ENCODE measurements at places on chromosomes 1 and 21.

DNA sequence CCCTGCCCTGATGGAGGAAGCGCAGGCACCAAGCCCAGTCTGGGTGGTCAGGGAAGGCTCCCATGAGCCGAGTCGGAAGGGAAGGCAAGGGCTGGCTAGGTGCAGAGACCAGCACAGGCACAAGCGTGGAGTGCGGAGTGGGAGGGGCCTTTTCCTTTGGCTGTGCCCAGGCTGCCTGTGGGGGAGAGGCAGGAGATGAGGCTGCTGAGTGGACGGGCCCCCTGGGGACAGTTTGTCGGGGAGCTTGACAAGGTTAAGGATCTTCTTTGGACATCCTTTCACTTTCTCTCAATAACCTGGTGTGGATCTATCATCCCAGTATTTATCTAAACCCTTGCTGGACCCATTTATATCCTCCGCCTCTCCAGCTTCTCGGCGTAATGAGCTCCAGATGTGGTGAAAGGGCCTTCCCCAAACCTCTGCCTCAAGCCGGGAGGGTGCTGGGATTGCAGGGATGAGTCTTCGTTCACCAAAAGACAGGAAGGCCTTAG is 42.9 kb downstream of the EPHB2 start:
- DNase-seq: no peak

DNA sequence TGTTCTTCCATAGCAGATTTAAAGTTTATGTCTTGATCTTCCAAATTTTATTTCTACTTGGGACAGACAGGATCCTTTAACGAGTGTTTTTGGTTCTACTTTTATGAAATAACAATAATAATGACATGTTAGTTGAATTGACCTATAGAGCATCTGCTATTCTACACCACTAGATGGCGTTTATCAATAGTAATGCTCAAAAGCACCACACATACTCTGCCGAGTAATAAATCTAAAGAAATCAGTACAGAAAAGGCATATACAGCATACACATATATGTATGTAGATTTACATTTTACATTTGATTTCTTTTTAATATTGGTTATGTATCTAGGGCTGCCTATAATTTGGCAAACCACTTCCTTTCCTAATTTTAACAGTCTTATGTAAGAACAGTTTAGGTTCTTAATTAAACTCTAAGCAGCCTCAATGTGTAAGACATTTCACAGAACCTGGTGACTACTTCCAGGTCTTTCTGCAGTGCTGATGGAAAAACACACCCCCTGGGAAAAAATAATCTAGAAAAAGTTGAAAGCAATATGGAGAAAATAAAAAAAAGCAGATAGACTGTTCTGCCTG is 5.9 kb upstream of the SIPA1L2 start:
- DNase-seq: peak; percentile 60

DNA sequence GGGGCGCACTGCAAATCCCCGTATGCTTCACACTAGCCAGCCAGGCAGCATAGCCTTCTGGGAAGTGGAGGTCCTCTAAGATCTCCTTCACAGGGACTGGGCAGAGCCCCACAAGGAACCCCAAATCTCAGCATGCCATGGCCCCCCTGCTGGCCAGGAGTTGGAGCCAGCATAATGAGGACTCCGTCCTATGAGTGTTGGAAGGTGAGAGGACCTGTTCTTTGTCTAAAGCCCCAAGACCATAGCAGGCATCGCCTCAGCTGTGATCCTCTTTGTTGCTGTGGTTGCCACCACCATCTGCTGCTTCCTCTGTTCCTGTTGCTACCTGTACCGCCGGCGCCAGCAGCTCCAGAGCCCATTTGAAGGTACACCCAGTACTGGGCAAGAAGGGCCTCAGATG is 1.5 kb downstream of the SHISA4 start:
- DNase-seq: no peak

DNA sequence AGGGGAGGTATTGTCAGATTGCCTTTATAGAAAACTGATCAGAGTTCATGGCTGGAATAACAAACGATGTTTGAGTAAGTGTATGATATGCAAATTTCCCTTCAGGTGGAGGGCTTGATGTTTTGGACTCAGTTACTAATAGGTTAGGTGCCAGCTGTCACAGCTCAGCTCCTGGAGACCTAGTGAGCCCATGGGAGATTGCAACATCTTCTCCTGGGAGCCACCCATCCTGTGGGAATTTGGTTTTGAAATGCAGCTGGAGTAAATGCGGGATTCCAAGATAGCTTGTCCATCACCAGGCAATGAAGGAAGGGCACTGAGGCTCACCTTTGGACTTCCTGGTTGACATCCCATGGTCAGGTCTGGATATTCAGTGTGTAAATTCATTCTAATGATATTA is 211.4 kb upstream of the NRIP1 start:
- no peak for DNase-seq

DNA sequence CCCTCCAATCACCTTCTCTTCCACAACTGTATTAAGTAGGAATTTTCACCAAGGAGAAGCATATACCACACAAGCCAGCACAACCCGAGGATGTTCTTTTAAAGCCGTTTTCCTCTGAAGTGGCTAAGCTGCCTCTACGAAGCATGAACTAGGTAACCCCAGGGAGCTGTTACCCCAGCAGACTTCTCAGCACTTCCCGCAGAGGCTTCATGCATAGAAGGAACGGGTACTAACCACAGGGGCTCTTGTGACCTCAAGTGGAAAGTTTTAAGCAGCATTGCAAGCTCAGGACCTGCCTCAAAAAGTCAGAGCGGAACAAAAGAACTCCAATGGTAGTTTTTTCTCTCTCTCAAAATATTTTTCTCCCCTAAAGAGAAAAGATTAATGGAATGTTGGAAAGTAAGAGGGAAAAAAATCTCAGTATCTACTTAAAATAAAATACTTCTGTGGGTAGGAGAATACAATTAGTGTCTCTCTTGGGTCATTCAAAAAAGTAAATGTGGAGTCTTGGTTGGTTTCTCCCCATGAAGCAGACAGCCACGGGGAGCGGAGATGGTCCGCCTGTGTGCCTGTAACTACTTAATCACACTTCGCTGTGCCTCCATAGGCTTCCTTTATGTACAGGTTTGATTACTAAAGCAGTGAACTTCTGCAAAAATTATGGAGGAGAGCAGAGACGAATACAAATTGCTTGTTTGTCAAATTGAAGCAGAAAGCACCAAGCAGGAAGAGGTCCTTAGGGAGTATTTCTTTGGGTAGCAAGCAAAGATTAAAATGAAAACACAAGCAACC is 40.9 kb downstream of the STX6 start:
- DNase-seq: peak; percentile 17

DNA sequence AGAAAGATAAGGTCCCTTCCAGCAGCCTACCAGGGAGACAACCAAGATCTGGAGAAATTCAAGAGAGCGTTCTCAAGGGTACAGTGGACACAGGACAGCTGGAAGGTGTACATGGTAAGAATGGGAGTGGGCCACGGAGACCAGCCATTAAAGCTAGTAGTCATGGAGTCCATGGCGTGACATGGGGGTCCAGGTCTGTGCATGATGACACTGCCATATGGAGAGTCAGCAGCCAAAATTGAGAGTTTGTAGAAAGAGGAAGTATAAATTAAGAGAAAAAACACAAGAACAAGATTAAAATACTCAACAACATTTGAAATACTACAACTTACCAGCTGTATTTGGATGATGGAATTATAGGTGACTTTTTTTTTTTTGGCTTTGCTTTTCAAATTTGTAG is 7.9 kb upstream of the LORICRIN start:
- no peak for DNase-seq

DNA sequence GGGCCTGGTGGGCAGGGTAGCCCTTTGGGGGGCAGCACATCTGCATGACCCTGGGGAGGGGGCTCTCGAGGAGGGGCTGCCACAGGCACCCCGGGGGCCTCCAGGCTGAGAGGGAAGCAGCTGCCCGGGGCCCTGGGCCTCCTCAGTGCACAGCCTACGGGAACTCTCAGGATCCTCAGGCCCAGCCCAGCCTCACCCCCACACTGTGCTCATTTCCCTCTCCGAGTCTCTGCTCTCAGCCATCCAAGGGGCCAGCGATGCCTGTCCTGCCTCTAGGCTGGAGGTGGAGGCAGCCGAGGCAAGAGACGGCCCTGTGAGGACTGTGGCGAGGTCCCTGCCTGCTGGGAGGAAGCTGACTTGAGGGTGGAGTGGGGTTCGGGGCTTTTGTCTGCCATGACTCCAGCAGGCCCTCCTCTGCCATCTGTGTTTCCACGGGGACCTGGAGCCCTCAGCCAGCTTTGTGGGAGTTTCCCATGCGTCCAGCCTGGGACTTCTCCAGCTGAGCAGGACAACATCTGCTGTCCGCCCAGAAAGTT is 7.2 kb upstream of the PLEKHG5 start:
- DNase-seq: no peak

- no peak for DNase-seq
These were observed 403 bp upstream of the C1orf122 start for GRCh38 chr1:37807220-37807554.

DNA sequence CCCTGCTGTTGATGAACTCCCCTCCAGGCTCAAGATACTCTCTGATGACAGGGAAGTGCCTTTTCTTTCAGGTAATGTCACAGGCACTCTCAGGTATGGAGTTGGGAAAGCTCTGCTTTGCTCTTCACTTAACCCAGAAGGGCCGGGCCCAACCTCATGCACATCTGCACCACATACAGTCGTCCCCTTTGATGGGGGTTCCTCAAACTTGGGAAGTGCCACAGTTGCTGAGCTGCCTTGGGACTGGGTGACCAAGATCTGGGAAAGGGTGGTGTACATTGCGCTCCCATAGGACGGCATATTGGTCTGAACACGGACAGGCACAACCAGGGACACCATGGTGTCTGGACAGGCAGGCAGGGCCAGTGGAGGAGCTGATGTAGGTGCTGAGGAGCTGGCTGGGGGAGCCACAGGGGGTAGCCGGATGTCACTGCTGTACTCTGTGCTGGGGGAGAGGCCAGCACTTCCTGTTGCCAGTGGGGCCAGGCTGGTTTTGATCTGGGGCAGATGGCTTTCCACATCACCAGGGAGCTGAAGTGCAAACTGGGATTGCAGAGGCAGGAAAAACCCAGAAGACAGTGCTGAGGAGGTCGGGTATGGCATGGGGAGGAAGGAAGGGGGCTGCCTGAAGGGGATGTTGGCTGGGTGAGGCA is 96.2 kb upstream of the EDN2 start:
- no peak for DNase-seq

- DNase-seq: no peak
These were observed 34.8 kb downstream of the ANKRD13C start for GRCh38 chr1:70319750-70320149.

DNA sequence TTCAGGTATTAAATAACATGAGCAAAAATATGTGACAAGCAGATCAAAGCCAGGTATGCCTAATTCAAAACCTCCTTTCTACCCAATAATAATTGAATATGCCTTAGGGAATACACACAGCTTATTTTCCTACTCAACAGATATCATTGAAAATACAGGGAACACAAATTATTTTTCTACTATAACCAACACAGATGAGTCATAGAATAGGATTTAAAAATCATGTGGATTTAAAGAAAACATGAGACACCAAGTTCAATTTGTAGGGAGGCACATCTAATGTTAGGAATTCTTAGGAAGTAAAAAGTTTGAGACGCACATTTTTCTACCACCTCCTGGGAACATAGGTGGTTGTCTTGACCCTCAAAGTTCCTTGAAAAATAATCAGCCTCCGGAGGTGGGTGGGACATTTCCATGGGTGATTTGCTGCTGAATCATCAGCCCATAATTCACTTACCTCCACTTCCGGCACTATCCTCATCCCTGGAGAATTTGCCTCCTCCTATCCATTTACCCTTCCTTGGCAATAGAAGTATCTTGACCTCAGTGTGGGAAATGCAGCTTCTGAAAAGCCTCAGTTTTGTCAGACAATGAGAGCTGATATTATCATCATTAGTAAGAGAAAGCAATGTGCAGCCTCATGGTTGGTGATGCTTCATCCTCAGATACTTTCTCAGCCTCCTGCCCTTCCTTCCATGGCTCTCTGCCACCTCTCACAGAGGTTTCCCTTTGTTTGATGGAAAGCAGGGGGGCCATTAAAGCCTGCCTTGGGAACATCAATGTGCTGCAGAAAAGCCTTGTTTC is 33.5 kb upstream of the RGS4 start:
- no peak for DNase-seq

DNA sequence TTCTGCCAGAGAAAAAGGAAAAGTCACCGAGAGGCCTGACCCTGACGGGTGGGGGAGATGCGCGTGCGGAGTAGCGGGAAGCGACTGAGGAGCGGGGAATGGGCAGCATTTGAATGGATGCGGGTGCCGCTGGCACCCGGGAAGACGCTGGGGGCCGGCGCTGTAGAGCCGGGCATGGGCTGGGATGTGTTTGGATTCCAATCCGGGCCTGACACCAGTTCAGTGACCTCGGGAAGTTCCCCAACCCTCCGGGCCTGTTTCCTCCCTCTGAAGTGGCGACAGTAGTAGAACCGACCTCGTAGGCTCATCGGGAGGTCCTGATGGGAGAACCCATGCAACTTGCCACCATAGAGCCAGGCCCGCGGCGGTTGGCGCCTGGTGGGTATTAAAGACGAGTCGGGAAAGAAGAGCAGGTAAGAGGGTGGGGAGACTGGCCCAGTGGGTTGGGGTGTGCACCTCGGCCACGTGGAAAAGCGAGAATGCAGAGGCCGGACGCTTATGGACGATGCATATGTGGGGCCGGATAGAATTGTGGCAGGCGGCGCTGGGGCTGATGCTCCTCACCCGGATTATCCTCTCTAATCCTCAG is 642 bp upstream of the SLC16A1 start:
- peak; percentile 58 for DNase-seq

DNA sequence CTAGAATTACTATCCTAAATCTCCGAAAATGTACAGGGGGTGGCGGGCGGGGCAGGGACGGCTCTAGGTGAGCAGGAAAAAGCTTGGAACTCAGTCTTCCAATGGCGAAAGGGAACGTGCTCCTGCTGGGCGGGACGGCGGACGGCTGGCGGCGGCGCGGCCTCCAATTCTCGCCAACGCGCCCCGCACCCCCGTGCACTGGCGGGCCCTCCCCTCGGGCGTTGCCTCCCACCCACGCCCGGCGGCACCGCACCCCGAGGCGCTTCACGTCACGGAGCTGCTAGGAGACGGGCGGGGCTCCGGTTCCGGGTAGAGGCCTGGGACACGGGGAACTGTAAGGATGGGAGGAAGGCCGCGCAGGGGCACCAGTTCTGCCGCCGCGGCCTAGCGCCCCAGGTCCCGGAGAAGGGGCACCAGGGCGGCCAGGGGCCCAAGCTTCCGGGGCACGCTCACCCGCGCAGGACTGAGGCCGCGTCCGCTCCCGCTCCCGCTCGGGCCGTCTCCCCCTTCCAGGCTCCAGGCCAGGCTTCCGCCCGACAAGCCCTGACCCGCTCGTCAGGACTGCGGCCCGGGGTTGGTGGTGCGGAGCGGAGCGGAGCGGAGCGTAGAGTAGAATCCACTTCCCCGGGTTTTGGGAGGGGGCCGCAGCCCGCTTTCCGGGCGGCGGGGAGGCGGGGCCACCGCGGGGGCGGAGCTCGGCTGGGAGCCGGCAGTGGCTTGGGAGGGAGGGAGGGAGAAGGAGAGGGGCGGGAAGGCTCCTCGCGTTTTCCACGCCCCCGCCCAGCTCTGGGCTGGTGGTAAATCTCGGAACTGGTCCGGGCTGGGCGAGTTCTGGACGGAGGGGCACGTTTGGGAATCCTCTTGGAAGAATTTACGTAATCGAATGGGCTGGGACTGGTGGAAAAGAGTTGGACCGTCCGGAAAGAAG is at the start of gene DDX59:
DDX59 (minus strand) TSS at position 594 of the 928 bp plus-strand sequence. CDS start 3,167 bp downstream, outside the sequence.
- DNase-seq: peak; percentile 92

- DNase-seq: no peak
These were observed 68.2 kb downstream of the FOXD2 start for GRCh38 chr1:47506053-47506452.

- peak; percentile 66 for DNase-seq
These were observed 1.6 kb upstream of the METTL25B start for GRCh38 chr1:156726549-156727226.
